ENCODE measurements at places on chromosomes 5 and 9.

DNA sequence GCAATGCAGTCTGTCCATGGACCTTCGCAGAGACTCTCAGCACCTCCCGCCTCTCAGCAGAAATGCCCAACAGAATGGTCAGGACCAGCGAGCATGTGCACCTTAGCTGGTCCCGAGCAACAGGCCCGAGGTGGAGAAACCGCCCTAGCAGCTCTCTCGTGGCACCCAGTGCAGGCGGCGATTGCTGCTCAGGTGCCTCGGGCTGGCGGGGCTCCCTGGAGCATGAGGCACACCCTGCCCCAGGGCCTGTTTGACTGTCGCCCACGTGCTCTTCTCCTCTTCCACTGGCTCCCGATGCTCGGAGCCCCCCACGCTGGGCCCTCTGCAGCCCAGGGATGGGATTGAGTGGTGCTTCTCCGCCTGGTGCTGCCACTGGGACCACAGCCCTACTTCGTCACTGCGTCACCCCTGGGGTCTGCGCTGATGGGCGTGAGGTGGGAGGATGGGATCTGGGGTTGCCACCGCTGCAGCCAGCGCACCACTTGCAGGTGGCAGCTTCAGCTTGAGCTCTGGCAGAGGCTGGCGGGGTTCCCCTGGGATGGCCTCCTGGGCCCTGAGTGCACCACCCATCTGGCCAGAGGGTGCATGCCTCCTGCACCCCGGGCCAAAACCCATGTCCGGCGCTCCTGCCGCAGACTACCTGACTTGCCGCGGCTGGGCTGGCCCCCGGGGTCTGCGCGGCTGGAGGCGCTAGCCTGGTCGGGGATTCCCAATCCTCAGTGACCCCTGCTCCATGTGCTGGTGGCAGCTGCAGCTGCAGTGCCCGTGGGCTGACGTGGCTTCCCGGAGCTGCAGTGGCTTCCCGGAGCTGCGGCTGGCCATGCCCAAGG, 244.2 kb downstream of the FOXD4L6 start:
- DNase-seq, result no peak

DNA sequence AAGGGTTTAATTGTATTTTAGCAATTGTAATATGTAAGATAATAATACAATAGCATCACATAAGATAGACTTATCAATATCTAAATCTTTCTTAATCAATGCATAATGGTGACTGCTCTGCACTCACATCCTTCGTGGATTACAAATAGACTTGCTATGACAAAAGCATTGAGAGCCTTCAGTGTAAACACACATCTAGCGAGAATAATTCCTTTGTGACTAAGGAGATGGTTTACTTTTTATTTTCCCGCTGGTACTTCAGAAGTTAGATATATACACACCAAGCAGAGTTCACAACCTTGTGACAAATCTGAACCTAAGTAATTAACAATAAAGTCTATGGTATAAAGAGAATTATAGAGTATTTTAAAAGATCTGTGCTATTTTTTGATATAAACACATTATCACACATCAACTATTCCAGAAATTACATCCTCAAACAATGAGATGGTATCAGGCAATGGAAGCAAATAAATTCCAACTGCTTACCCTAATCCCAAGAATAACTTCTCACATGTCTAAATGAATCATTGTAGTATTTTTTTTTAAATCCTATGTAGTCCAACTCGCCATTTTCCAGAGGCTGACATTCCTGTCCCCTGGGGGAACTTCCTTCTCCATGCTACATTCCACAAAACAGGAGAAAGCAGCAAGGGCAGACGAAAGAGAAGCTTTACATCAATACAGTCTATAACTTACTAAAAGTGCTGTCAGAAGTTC, 51.2 kb downstream of the MAPKAP1 start:
- DNase-seq, result peak; percentile 29

DNA sequence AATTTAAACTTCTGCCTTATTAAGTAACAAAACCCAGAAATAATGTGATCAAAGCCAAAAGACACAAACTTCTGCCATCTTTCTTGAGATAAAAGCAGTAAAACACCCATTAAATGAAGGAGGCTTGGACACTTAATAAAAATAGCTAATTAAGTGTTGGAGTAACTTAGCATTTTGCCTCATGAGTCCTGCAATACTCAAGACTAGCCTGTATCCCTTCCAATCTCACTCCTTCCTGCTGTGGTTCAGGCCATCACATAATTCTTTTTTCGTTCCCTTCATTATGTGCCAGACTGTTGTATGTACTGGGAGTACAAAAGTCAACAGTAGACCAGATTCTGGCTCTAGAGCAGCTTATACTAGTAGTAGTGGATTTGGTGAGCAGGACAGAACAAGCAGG, 250.2 kb downstream of the NFIB start:
- no peak for DNase-seq

DNA sequence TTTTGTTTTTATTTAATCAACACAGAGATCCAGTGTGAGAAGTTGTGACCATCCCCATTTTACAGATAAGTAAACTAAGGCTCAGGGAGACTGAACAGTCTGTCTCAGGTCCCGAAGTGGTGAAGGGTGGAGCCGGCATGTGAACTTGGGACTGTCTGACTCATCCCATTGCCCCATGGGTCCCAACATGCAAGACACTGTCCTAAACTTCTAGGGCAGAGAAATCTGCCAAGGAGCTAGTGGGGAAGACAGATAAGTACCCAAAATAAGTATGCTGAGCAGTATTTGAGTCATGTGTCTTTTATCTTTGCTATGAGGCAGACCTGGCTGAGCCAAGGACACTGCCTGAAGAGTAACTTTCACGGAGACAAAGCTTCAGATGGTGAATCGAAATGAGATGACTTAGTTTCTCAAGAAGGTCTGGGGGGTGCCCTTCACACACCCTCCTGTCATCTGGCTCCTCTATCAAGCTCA, 64.3 kb upstream of the SLC25A51 start:
- peak; percentile 66 for DNase-seq

GRCh38 chr5:138925090-138925635, 50.0 kb upstream of the LRRTM2 start:
- no peak for DNase-seq

DNA sequence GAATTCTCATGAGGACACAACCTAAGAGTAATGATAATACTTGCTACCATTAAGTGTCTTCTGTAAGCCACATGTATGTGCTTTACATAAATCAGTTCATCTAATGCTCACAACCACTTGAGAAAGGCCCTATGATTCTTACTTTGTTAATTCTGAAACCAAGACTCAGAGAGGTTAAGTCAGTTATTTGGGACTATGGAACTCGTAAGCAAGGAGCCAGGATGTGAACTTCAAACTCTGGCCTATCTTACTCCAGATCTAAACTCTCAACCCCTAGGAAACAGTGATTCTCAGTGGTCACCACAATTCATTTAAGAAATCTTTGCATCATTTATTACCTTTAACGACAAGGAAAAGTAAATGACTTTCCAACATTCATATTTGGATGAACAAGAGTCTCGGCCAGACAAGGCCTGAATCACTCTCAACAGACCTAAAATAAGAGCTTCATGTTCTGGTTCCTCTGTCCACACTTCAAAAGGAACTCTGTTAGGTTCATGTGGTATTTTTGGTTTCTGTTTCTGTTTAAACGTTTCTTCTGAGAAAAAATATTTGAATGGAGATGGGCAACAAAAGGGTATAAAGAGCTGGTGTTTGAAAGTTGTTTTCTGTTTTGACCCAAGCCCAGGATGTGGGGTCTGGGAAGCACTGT, 104.8 kb downstream of the LPAR1 start:
- DNase-seq, result no peak

GRCh38 chr5:66561256-66561990, 34.8 kb upstream of the MAST4 start:
- DNase-seq, result no peak

- no peak for DNase-seq
Observed at GRCh38 chr9:6910497-6910896, 152.7 kb downstream of the KDM4C start.

GRCh38 chr5:148798786-148799185, 27.6 kb upstream of the ADRB2 start:
- no peak for DNase-seq

GRCh38 chr9:136197084-136197875, 7.6 kb downstream of the LHX3 start:
- DNase-seq, result no peak

DNA sequence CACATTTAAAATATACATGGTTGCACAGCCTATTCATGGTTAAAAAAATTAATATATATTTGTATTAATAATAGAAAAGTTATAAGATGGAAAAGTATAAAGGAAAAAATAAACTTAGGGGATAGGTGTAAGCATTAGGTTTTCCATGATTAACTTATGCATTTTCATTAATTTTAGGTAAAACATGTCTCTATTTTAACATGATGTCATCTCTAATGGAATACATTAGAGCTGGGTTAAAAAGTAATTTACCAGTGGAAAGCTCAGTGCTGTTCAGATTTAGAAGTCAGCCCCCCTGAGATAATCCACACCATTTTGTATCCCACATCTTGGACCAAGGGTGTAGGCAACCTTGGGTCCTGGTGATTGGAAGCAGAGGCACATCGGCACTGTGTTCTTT, 49.7 kb downstream of the SNX24 start:
- no peak for DNase-seq

GRCh38 chr5:80184235-80185023, 71.4 kb downstream of the SERINC5 start:
- DNase-seq, result no peak

DNA sequence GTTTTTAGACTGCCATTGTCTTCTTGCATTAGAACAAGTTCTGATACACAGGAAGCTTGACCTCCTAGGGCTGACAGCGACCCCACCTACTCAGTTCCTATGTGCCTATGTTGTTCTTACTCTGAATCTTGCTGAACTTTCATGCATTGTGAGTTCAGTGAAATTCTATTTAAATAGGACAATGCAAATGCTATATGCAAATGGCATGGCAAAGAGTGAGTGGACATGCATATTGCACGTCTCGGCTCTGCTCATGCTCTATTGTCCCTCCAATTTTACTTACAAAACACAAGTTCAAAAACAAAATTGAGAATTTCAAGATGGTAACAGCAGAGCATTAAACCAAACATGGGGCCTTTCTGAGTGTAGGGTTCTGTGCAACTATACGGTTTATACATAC, 5.3 kb upstream of the DCP2 start:
- no peak for DNase-seq

- no peak for DNase-seq
Observed at GRCh38 chr5:159680095-159680494, 236.2 kb upstream of the ADRA1B start.

- DNase-seq, result peak; percentile 34
Observed at GRCh38 chr9:17810728-17811571, 232.1 kb downstream of the SH3GL2 start.

- no peak for DNase-seq
Observed at GRCh38 chr9:126528111-126528510, 85.6 kb upstream of the LMX1B start.

- DNase-seq, result no peak
Observed at GRCh38 chr5:98840946-98841345, 67.5 kb downstream of the RGMB start.

- peak; percentile 26 for DNase-seq
Observed at GRCh38 chr5:126801992-126802294, 25.0 kb downstream of the LMNB1 start.

GRCh38 chr5:43232943-43233833, 41.2 kb downstream of the NIM1K start:
- DNase-seq, result no peak

- DNase-seq, result no peak
Observed at GRCh38 chr5:121432-121831, 29.5 kb downstream of the PLEKHG4B start.

DNA sequence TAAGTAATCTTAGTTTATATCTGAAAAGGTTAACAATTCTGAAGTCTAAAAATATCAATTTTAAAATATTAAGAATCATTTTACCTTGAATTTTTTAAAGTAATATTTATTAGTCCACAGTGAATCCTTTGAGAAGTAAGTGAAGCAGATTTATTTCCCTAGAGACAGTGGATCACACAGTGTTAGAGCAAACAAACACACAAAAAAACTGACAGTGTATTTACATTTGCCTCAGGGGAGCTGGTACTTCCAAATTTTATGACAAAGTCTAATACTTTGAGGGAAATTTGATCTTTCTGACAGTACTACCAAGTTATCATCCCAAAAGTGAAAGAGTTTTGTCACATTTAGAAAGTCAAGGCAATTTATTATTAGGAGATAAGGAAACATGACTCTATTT, 1750.6 kb upstream of the CDH9 start:
- DNase-seq, result no peak

- DNase-seq, result peak; percentile 47
Observed at GRCh38 chr9:806285-807156, 35.0 kb upstream of the DMRT1 start.

- no peak for DNase-seq
Observed at GRCh38 chr9:7901621-7902020, 102.0 kb upstream of the DMAC1 start.

DNA sequence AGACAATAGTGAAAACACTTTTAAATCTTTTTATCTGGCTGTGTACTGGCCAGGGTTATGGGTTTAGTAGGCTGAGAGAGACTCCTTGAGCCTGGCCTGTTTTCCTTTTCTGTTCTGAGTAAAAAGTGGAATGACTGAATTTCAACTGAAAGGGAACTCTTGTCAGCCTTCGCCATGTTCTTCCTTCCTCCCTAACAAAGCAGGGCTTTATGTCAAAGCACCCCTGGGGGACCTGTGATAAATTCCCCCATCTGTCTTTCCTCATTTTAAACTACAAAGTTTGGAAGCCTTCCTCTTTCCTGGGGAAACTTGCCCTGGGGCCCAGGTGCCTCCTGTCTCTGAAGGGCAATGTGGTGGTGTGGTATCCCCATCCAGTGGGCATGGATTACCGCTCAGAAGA, 29.7 kb downstream of the LARP1 start:
- DNase-seq, result no peak

- DNase-seq, result no peak
Observed at GRCh38 chr5:159050316-159051143, 49.2 kb downstream of the EBF1 start.

DNA sequence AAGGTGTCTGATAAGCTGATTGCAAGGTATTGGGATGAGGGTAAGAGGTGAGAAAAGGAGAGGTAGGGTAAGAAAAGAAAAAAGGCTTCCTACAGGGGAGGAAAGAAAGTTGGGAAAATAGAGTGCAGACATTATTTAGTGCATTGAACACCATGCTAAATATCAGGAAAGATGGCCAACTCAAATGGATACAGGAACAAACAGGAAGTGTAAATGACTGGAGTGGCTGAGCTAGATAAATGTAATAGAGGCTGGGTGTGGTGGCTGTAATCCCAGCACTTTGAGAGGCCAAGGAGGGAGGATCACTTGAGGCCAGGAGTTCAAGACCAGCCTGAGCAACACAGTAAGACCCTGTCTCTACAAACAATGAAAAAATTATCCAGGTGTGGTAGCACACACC, 32.2 kb downstream of the OTP start:
- no peak for DNase-seq

All from hepatic stellate cell (primary cell).